ENCODE measurements at places on chromosomes 3 and 15.

DNA sequence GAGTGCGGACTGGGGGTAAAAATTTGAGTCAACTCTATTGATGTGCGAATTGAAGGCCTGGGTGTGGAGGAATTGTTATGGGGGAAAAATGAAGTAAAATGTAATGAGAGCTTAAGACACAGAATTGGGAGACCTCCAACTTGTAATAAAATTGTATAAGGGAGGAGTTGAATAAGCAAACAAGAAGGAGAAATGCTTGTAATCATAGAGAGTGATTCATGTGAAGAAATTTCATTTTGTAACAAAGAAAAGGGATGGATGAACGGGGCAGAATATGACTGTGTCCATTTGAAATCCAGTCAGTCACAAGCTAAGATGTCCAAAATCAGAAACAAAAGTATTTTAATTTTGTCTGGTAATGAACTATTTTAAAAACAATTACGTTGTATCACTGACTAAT, 552.3 kb downstream of the NAALADL2 start:
- DNase-seq: no peak

GRCh38 chr15:91369823-91370222, 269.8 kb downstream of the SV2B start:
- DNase-seq: no peak

DNA sequence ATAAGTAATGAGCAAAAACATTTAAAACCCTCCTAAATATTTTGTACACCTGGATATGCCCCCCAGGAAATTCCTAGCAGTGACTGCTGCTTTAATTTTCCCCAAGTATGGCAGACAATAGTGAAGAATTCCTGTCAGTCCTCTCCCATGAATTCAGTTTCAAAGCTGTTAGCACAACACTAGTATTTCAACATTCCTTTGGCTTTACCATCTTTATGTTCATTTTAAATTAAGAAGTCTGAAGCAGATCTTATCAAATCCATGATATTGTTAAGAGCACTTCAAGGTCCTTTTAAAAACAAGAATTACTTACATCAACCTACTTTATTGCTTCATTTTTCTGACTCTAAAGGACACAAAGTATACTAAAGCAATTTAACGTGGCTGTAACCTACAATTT, 28.8 kb upstream of the CDIN1 start:
- DNase-seq: no peak

- no peak for DNase-seq
Measured at GRCh38 chr15:97759363-97759762, 201.1 kb upstream of the ARRDC4 start.

DNA sequence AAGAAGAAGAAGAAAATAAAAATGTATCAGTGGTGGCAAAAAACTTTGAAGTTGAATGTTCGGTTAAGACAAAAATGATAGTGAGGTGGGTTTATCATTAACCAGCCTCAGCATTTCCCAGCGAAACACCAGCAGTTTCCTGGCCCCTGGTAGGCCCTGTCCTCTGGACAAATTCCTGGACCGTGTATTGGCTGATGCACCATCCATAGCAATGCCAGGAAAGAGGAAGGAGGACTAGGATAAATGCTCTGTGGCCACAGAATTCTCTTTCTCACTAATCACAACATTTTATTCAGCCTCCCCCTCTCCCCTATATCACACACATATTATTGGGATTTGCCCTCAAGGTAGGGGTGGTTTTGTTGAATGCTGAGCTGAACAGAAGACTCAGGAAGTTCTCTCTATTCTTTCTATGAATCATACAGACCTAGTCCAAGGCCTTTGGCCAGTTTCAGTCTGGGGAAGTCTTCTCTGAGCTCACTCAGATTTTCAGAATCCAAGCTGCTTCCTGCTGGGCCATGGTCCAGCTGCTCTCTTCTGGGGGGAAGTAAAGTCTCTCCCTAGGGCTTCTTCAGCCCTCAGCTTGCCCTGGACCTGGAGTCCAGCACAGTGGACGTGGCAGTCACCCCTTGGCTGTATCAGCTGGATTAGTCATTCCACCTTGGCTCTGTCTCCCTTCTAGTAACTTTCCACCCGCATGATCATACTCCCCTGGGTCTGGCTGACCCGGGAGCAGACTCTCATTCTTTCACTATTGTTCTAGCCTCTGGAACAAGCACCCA, 27.6 kb downstream of the SLC28A1 start:
- DNase-seq: no peak

GRCh38 chr3:16318176-16318575, 53.2 kb downstream of the OXNAD1 start:
- DNase-seq: no peak

- DNase-seq: no peak
Measured at GRCh38 chr3:38548154-38548931, 52.2 kb downstream of the EXOG start.

GRCh38 chr15:85330901-85331588, 49.4 kb upstream of the AKAP13 start:
- peak; percentile 32 for DNase-seq

- no peak for DNase-seq
Measured at GRCh38 chr3:143298886-143299535, 179.4 kb downstream of the CHST2 start.

GRCh38 chr3:149234671-149235245, 13.1 kb upstream of the CP start:
- DNase-seq: no peak

DNA sequence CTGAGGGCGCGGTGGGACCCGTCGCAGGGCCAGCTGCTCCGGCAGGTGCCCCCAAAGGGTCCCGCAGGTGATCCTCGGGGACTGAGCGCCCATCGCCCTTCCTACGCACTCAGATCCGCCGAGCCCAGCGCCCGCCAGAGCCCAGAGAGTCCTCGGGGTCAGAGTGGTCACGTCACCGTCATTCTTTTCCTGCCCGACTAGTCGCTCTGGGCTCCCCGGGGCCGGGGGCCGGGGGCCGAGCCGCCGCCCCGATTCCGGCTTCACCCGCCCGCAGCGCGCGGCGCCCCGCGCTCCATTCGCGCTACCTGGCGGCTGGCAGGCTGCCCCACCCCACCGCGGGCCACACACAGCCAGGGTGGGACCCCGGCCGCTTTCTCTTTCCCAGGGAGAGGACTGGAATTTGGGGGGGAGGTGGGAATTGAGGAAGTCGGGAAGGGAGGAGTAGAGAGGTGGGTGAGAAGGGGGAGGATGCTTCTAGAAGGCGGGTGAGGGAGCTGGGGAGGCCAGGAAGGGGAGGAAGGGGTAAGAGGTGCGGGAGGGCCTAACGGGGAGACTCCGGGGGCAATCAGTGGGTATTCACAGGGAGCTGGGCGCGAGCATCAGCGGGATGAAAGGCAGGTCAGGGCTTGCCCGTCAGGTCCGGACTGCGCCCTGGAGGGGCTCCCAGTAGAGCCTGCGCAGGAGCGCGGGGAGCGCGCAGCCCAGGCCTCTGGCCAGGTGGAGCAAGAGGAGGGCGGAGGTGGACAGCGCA, 36.1 kb upstream of the EPHB3 start:
- no peak for DNase-seq

- no peak for DNase-seq
Measured at GRCh38 chr3:45131201-45131600, 15.0 kb downstream of the CDCP1 start.

- DNase-seq: no peak
Measured at GRCh38 chr3:110293660-110294059, 778.0 kb upstream of the NECTIN3 start.

DNA sequence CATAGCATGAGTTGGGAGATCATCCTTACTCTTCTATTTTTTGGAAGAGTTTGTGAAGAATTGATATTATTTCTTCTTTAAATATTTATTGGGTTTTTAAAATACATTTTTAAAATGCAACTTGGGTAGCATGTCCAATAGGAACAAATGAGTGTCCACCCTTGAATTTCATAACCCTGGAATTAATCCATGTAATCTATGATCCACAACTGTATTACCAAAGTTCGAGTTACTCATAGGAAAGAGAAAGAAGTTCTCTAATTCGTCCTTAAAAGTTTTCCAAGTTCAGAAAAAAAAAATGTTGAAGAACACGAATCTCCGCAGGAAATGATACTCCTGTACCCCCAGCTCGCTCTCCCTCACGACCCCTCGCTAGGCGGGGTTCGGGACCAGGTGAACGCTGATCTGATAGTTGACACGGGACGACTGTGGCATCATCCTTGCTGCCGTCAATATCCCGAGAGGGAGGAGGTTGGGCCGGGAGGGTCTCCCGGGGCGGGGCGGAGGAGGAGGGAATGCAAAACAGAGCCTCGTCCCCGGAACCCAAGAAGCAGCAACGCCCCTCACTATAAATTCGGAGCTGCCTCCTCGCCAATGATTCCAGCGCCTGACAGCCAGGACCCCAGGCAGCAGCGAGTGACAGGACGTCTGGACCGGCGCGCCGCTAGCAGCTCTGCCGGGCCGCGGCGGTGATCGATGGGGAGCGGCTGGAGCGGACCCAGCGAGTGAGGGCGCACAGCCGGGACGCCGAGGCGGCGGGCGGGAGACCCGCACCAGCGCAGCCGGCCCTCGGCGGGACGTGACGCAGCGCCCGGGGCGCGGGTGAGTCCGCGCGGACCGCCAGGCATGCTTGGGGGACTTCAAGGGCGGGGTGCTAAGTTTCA, at the start of gene AGTR1:
Gene AGTR1 (plus strand): TSS at position 598 of the 884 bp plus-strand sequence. CDS start 43,133 bp downstream, outside the sequence.
- no peak for DNase-seq

DNA sequence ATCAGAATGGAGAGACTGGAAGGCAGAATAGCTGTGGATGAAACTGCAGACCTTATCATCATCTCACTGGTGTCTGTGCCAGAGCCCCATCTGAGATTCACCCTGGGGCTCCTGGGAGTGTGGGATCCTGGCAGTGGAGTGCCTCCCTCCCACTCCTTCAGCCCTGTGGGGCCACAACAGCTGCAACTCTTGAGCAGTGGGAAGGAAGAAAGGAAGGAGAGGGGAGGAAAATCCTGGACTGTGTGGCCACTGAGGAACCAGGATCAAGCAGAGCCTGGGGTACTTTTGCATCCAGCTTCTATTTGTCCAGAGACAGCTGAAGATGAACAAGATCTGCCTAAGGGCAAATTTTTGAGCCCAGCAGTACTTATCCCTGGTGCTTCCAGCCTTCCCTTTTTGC, 13.1 kb upstream of the ALDH1A2 start:
- no peak for DNase-seq

- peak; percentile 11 for DNase-seq
Measured at GRCh38 chr3:10758304-10759037, 57.6 kb upstream of the SLC6A11 start.

DNA sequence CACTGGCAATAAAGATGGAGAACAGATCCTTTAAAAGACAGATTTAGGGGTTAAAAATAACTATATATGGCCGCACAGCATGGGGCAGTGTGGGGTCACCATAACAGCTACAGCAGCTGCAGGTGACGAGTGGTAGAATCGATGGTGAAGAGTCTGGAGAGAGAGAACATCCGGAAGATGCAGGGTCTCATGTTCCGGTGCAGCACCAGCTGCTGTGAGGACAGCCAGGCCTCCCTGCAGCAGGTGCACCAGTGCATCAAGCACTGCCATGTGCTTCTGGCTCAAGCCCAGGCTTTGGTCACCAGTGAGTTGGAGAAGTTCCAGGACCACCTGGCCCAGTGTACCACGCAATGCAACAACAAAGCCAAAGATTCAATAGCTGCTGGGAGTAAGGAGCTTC, 93.7 kb upstream of the IMPG2 start:
- DNase-seq: no peak

DNA sequence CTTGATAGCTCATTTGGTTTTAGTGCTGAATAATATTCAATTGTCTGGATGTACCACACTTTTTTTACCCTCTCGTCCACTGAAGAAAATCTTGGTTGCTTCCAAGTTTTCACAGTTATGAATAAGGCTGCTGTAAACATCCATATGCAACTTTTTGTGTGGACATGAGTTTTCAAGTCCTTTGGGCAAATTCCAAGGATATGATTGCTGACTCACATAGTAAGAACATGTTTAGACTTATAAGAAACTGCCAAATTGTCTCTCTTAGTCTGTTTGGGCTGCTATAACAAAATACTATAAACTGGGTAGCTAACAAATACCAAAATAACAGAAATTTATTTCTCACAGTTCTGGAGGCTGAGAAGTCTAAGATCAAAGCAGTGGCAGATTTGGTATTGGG, 59.5 kb upstream of the TNFSF10 start:
- DNase-seq: no peak

DNA sequence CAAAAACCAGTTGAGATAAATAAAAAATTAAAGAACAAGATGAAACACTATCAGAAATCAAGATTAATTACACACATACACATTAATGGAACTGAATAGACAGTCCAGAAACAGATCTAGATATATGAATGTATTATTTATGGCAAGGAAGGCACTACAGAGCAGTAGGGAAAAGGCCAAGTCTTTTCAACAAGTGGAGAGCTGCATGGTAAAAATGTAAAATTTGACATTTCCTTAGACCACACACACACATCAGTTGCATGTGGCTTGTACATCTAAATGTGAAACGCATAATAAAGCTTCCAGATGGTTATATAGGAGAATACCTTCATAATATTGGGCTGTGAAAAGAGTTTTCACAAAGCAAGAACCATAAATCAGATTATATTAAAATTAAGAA, 57.8 kb upstream of the ASB14 start:
- no peak for DNase-seq

GRCh38 chr3:71926262-71926600, 141.3 kb upstream of the PROK2 start:
- DNase-seq: no peak

DNA sequence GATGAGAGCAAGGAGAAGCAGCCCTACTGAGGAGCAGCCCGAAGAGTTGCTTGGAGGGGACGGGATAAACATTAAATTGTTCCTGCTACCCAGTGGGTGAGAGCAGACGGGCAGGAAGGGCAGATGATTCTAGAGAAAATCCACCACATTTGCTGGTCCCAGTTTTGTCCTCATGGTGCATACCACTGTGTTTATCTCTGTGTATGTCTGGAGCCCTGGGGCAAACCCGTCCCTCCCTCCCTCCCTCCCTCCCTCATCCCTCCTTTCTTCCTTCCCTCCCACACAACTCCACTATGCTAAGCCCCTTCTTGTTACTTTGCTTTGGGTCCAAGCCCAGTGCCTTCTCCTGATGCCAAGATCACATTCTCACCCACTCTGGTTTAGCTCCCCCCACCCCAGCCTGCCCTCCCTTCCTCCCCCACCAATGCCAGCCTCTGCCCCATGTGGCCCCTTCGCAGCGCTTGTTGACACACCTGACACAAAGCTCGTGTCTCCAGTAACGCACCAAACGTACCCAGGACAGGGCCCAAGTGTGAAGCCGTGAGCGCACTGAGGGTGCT, 194.8 kb downstream of the ATP10A start:
- no peak for DNase-seq

DNA sequence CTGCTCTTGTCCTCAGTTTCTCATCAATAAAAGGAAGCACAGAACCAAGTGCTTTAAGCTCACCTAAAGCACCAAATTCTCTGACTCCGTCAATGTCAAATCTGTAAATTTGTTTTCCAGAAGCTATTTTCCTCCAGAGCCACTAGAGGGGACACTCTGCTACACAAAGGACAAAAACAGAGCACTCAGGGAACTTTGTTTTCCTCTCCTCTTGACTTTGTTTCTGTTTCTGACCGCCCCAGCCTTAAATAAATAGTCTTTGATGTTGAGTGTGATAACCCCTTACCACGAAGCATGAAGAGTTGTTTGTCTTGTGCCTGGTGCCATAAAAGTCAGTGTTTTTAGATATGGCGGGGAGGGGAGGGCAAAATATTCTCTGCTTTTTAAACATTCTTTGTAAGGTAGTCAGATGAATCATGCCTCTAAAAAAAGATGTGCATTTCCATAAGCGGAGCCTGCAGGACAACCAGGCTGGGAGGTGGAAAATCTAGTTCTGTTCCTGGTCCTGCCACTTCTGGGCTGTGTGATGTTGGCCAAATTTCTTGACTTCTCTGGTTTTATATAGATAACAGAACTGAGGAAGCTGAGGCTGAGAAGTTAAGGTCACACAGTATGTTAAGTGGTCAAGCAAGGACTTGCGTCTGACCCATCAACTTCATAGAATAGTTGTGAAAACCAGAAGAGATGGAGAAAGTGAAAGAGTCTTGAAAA, 7.3 kb upstream of the ZBTB38 start:
- no peak for DNase-seq

GRCh38 chr3:55716044-55716443, 228.9 kb upstream of the WNT5A start:
- no peak for DNase-seq

Data from stimulated activated CD4-positive, alpha-beta T cell treated with anti-CD3 and anti-CD28 coated beads, TNF-alpha, amount 100 ng/mL, for 24 hours (primary cell).